Activated T-helper 1 cell treated with Interleukin-2 at 50 U/mL for 16 hours (primary cell): ENCODE measurements at places on chromosomes 12 and 14.

- no peak for DNase-seq
These were observed 433.8 kb upstream of the DCN start for GRCh38 chr12:91616416-91616815.

DNA sequence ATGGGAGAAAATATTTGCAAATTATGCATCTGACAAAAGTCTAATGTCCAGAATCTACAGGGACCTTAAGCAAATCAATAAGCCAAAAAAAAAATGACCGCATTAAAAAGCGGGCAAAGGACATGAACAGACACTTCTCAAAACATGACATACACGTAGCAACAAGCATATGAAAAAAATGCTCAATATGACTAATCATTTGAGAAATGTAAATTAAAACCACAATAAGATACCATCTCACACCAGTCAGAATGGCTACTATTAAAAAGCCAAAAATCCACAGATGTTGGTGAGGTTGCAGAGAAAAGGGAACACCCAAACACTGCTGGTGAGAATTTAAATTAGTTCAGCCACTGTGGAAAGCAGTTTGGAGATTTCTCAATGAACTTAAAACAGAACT is 16.1 kb downstream of the PAWR start:
- DNase-seq, result no peak

DNA sequence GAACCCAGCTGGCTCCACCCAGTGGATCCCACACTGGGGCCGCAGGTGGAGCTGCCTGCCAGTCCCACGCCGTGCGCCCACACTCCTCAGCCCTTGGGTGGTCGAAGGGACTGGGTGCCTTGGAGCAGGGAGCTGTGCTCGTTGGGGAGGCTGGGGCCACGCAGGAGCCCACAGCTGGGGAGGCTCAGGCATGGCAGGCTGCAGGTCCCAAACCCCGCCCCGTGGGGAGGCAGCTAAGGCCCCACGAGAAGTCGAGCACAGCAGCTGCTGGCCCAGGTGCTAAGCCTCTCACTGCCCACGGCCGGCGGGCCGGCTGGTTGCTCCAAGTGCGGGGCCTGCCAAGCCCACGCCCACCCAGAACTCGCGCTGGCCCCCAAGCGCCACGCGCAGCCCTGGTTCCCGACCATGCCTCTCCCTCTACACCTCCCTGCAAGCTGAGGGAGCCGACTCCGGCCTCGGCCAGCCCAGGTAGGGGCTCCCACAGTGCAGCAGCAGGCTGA is 56.2 kb downstream of the ANO2 start:
- no peak for DNase-seq

- DNase-seq, result peak; percentile 22
These were observed 1.4 kb upstream of the ABCD2 start for GRCh38 chr12:39620659-39621658.

GRCh38 chr12:92619730-92620684 is 82.8 kb upstream of the PLEKHG7 start:
- DNase-seq, result no peak

GRCh38 chr14:89217891-89218290 is 199.1 kb downstream of the FOXN3 start:
- no peak for DNase-seq

- DNase-seq, result no peak
These were observed 155.3 kb downstream of the TPH2 start for GRCh38 chr12:72093930-72094329.

- DNase-seq, result no peak
These were observed 119.6 kb downstream of the GCH1 start for GRCh38 chr14:54782751-54783659.

GRCh38 chr12:14169281-14169680 is 187.9 kb upstream of the GRIN2B start:
- DNase-seq, result no peak

DNA sequence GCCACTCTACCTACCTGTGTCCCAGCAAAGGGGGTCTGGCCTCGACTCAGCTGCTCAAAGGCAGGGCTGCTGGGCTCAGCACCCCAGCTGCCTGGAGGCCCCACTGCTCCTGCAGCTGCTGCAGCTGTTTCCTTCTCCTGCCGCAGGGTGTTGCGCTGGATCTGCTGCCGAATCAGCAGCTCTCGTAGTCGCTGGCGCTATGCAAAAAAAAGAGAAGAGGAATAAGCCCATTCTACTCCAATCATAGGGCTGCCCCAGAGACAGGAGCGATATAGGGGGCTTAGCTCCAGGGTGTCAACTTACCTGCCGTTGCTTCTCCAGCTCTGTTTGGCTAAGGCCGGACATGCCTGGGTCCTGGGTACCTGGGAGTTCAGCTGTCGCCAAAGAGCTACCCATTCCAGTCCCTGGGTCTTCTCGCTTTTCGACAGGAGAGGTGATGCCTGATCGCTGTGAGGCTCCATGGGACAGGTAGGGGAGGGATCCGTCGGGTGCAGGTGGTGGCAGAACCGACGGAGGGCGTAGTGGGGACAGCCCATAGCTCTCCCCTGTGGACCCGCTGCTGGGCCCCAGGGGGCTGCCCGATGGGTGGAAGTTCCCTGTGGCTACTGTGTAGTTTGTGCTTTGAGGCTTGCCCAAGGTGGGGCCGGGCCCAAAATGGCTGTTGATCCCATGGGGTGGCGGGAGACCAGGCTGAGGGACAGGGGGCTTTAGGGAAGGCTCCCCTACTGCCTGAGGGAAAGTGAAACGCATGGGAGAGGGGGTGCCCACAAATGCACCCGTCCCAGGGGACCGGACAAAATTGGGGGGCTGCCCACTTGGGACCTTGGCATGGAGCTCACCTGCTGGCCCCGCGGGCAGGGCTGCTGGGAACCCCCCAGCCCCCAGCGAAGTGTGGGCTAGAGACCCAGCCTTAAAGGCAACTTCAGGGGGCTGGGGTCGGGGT is 20.9 kb downstream of the KMT2D start:
- no peak for DNase-seq

- DNase-seq, result no peak
These were observed 1.5 kb downstream of the STYK1 start for GRCh38 chr12:10672231-10672868.

DNA sequence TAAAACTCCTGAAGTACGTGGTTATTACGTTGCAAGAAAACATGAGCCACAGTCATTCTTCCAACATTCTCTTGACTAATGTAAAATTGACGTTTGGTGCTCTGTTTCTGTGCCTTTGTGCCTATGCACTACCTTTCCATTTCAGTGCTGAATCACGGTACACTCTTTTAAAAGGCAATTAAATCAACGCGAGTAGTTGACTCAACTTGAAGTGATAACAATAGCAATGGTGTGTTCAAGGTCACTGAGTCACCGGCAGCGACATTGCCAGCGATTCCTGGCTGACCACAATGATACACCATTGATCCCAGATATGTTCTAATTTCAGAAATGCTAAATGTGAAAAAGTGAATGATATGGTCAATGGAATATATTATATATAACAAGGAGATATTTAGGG is 17.8 kb downstream of the AK7 start:
- no peak for DNase-seq

GRCh38 chr12:19167708-19168107 is 38.2 kb downstream of the PLEKHA5 start:
- no peak for DNase-seq

DNA sequence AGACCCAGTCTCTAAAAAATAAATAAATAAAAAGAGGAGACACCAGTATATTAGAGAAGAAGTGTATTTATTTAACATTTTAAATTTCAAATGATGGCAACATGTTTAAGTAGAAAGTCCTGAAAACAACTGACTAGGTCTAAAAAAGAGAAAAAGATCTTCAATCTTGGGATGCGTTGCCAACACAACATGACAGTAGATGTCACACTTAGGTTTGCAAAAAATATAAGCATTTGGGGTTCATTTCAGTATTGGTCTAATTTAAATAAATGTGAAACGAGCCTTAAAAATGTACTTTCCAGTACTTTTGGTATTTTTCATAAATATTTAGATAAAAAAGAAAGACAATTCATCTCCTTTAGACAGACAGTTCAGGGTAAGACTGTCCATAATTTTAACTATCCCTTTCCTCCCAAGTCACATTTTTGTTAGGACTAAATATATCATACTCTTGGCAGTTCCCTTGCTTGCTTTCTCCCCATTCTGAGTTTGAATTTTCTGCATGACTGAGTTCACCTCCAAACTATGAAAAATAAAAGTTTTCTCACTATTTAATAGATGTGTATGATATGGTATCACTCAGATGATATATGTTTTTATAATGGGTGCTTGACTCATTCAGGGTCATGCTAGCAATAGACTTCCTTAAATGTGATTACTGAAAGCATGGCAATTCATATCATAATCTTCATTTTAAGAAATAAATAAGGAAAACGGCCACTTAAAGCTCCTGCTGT is 4.3 kb downstream of the C14orf93 start:
- no peak for DNase-seq

GRCh38 chr14:83864106-83864505 is 1665.8 kb upstream of the FLRT2 start:
- DNase-seq, result no peak

GRCh38 chr12:6821591-6822425 is at the start of gene GPR162:
TSS of gene GPR162 (plus strand) at chr12:6821821. CDS start at chr12:6823899, 2,078 bp downstream.
- DNase-seq, result no peak

GRCh38 chr12:5921027-5921909 is 23.8 kb downstream of the ANO2 start:
- DNase-seq, result no peak

- no peak for DNase-seq
These were observed 2.6 kb upstream of the MMP19 start for GRCh38 chr12:55845361-55845760.

- no peak for DNase-seq
These were observed 300.7 kb upstream of the SEL1L start for GRCh38 chr14:81834308-81834707.

DNA sequence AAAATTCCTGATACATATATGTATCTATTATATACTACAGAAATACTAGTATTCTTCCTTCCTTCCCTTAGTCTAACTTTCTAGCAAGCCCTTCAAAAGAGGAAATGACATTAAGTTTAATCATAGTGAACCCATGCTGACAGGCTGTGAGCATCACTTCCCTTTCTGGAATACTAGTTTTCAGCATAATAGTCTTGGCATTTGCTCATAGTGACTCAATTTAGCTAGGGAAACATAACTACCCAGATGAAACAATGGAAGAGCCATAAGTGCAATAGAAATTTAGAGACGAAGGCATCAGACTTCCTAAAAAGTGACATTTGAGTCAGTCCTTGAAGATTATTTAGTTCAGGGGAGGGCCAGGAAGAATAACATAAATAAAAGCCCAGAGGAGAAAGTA is 184.5 kb upstream of the CRY1 start:
- DNase-seq, result no peak

- no peak for DNase-seq
These were observed 196.7 kb downstream of the TTC6 start for GRCh38 chr14:37792124-37792523.

DNA sequence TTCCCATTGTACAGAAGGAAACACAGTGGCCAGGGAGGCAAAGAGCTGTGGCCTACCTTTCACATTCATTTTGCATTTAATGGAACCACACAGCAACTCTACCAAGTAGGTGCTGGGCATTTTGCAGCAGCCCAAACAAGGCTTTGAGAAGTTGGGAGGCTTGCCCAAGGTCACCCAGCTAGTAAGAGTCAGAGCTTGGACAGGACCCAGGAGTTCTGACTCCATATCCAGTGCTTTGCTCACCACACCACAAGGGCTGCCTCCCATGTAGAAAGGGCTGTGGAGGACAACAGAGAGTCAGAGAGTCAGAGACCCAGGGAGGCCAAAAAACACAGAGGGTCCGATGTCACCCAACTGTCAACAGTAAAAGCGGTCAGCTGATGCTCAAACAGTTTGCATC is 400.2 kb downstream of the BCL11B start:
- DNase-seq, result no peak

DNA sequence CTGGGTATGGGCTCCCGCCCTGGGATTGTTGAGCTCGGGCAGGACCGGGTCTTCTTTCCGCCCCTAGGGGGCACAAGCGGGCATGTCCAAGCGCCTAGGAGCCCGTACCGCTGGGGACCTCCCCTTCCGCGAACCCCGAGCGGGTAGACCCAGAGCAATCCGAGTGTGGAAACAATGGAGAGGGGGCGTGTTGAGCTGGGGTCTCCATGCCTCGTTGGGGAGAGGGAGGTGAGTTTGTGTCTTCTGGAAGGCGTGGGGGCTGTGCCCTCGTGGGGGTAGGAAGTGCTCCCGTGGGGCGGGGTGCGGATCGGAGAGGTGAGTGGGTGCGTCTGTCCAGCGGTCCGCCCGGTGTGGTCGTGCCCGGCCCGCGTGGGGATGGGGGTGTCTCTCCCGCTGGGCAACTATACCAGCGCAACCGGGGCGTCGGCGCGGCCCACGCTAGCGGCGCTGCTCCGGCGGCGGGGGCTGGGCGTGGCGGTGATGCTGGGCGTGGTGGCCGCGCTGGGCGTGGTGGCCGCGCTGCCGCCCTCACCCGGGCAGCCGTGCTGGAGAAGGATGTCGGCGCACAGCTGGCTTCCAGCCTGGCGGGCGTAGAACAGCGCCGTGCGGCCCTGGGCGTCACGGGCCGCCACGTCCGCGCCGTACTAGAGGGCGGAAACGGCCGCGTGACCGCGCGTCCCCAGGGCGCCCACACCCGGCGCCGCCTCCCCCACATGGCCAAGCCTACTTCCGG is 12.2 kb downstream of the AGAP2 start:
- DNase-seq, result no peak

DNA sequence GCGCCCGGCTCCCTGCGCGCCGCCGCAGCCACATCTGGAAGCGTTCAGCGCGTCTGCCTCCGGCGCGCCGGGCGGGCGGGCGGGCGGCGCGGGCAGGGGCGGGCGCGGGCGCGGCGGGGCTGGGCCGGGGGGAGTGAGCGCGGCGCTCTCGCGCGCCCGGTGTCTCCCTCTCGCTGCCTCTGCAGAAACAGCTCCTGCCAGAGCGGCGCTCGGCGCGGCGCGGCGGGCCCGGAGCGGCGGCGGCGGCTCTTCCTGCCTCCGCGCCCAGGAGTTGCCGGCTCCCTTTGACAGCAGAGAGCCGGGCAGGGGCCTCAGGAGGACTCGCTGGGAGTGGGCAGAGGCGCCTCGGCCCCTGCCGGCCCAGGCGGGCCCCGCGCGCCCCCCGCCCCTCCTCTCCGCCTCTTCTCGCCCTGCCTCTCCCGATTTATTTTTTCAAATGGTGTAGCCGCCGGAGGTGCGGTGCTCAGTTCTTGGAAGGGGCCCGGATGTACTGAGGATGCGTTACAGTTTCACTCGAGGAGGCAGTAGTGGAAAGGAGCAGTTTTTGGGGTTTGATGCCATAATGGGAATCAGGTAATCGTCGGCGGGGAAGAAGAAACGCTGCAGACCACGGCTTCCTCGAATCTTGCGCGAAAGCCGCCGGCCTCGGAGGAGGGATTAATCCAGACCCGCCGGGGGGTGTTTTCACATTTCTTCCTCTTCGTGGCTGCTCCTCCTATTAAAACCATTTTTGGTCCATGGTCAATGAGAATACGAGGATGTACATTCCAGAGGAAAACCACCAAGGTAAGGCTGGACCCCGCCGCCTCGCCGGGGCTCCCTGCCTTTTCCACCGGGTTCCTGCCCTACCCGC is at the start of gene CACNA1C:
CACNA1C (plus strand) TSS at position 162 of the 853 bp plus-strand sequence; CDS start at position 738, 576 bp downstream.
- DNase-seq, result no peak

- no peak for DNase-seq
These were observed 445.5 kb downstream of the EGLN3 start for GRCh38 chr14:33505266-33505962.
